NCI-H2171 treated with DMSO at 0.1 percent for 48 hours (cell line): ENCODE measurements at places on chromosomes 12 and 14.

- peak; percentile 14 for DNase-seq
Observed at GRCh38 chr12:123021688-123022604, 41.5 kb downstream of the ARL6IP4 start.

DNA sequence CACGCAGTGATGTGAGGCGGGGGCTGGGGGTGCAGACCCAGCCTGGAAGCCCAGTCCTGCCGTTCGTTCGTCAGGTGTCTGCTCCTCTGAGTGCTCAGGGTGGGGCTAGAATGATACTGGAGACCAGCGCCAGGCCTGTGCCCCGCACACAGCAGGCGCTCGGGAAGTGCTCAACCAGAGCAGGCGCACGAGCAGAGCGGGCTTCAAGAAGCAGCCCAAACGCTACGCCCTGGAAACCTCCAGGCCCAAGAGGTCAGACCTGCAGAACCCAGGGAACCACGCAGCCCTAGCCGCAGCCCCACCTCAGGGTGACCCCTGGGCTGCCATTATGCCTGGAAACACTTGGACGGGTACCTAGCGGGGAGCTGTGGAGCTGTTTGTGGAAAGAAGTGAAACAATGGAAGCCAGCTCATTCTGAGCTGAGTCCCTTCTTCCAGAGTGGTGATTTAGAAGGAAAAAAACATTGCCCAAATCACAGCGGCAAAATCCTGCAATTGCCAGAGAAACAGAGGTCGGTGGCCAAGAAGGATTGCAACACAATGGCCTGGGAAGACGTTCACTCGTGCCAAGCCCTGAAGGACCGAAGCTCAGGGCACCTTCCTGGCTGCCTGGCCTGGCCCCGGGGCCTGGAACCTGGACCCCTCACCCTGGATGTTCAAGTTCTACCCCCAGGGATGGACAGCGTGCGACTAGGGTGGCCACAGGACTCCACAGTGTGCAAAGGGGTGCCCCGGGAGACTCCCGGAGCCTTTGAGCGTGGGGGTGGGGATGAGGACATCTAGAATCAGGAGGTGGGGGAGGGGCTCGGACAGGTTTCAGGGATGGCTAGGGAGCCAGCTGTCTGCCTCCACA lies 40.4 kb upstream of the DIO3 start:
- DNase-seq: no peak

GRCh38 chr14:30156571-30156970 lies 228.9 kb upstream of the PRKD1 start:
- DNase-seq: peak; percentile 85

GRCh38 chr14:23099212-23099861 lies 4.0 kb downstream of the C14orf119 start:
- DNase-seq: no peak

DNA sequence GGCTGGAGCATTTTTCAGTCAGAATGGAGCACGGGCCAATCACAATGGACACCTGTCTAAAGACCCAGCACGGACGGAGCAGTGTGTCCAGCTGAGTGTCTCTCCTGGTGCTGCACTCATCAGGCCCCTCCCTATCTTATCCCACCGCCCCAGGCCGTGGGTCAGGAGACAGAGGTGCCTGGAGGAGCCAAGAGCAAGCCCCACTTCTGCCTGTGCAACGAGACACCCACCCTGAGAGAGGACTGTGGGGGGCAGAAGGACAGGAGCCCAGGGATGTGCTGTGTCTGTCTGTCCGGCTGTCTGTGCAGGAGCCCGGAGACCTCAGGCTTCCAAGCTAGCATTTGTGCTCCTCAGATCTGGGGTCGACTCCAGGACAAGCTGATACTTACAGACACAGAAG lies 69.6 kb upstream of the SFSWAP start:
- no peak for DNase-seq

DNA sequence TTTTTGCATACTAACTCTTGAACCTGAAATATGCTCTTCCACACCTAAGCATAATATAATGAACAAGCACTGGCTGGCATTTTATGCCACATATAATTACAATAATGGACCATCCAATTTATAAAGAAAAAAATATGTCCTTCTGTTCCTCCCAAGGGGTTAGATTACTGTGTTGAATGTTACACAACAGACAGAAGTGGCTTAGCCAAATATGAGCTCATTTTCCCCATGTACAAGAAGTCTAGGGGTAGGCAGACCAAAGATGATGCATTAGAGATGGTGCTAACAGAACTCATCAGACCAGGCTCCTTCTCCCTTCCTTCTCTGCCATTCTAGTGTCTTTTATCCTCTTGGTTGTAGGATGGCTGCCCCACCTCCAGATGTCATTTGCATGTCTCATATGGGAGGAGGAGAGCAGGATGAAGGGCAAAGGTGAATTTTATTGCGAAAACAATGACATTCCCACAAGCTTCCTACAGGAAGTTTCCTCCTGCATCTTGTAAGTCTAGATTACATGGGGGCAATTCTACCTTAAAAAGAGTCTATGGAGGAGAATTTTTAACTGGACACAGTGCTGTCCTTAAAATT lies 43.9 kb upstream of the SLC2A13 start:
- DNase-seq: peak; percentile 11

GRCh38 chr14:24673534-24674203 lies 39.7 kb upstream of the GZMB start:
- no peak for DNase-seq

- DNase-seq: no peak
Observed at GRCh38 chr14:24435998-24436354, 6.2 kb downstream of the KHNYN start.

GRCh38 chr14:50943261-50943942 lies 881 bp downstream of the PYGL start:
- DNase-seq: no peak

DNA sequence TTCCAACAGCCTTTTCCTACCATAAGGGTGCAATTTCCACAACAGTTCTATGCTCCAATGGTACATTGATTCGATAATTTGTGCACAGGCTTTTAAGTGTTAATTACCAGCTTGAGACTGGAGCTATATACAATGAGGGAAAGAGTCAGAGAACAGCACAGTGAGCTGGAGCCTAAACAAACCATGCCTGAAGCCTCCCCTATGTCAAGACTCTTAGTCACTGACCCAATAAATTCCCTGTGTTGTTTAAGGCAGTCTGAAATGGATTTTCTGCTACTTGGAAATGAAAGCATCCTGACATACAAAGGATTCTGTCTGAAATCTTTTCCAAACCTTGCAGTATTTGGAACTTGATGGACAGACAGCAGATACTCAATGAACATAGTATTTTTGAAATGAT lies 149.0 kb downstream of the EFCAB11 start:
- peak; percentile 31 for DNase-seq

- no peak for DNase-seq
Observed at GRCh38 chr12:32126720-32127119, 20.1 kb downstream of the BICD1 start.

GRCh38 chr14:90941706-90942105 lies 118.7 kb downstream of the RPS6KA5 start:
- DNase-seq: no peak

DNA sequence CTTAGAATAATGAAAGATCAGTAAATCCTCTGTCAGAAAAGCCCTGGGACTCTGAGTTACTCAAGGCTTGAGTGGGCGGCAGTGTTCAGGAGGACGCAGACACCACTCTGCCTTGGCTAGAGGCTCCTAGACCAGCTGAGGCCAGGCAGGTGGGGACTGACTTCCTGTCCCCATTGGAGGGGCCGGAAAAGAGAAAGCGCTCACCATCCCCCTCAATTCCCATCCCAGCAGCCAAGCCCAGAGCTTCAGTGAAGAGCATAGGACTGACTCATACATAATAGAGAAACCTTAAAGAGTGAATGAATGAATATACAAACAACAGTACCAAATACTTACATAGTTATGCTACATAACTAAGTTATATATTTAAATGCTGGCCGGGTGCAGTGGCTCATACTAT lies 62.0 kb downstream of the PLEKHG7 start:
- DNase-seq: no peak

- DNase-seq: no peak
Observed at GRCh38 chr12:24360057-24360456, 410.6 kb upstream of the SOX5 start.

- DNase-seq: peak; percentile 93
Observed at GRCh38 chr14:68947802-68948201, 31.3 kb downstream of the ACTN1 start.

- no peak for DNase-seq
Observed at GRCh38 chr12:45737638-45738037, 8.1 kb downstream of the ARID2 start.

DNA sequence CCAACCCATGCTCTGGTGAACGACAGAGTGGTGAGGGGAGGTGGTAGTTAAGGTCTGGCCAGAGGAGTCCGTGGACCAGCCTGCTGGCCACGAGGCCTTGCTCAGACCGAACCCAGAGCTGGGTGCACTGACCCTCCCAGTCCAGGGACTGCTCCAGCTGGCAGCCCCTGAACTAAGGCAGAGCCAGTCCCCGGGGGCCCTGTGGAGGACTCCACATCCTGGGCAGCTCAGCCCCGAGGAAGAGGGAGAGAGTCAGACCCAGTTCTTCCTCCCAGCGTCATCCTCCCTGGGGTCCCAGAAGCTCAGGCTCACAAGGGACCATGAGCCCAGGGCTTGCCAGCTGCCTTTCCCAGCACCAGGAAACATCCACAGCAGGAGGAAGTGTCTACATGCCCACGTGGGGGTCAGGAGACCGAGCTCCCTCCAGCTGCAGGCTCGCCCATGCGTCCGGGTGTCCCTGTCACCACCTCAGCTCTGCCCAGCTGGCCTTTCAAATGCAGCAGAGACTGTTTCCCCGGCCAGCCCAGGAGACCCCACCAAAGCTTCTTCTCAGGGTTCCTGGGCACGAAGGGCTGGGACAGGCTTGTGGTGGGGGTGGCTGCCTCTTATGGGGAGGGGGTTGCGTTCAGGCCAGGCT lies 194.4 kb downstream of the KIF26A start:
- DNase-seq: no peak

DNA sequence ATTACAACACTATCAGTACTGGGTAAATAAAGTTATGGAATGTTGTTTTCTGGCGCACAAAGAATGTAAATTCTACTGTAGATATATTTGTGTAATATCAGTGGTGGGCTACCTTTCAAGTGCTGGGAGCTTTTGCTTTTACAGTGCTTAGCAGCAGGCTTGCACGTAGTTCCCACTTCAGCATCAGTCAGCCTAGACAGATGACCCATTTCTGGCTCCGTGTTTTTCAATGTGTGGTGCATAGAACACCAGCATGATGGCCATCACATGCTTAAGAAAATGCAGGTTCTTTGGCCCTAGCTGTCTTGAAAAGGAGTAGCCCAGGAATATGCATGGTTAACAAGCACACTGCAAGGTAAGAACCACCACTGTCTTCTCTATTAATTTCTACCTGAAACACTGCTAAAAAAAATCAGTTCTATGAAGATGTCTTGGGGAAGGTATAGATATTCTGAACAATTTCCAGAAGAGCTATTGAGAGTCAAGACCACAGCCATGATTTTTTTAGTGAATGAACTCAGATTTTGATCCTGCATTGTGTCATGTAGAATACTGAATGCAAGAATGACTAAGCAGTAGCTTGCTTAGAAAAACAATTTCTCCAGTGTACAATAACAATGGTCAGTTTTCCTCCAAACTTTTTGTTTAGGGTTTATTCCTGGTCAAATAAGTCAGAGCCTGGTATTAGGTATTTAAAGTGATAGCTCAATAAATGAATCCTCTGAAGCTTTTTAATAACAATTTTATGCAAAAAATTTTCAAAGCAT lies 195.7 kb downstream of the AKAP6 start:
- no peak for DNase-seq
